ENCODE measurements at places on chromosomes 6 and 20.

GRCh38 chr20:3093861-3094361, 9.4 kb upstream of the AVP start:
- DNase-seq = no peak

DNA sequence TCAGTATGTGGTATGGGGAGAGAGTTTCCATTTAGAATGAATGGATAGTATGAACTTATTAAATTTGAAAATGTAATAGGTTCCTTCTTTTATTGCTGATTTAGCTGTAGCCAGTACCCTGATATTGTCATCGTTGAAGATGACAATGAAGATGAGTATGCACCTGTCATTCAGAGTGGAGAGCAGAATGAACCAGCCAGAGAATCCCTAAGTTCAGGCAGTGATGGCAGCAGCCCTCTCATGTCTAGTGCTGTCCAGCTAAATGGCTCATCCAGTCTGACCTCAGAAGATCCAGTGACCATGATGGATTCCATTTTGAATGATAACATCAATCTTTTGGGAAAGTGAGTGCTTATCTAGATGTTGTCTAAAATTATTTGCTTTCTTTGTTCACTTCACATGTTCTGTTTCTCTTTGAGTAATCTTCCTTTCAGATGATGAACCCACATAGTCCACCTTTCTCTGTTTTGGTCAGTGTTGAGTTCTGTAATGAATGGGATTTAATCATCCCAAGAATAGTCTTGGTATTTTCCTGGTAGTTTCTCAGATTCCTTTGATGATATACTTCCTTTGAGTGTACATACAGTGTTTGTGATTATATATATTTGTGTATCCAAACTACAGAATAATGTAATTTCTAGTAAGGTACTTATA, 23.3 kb downstream of the HSF2 start:
- DNase-seq = no peak

- DNase-seq = no peak
Measured at GRCh38 chr6:73586416-73586974, 65.7 kb upstream of the EEF1A1 start.

GRCh38 chr6:154206141-154206540, 150.5 kb downstream of the IPCEF1 start:
- DNase-seq = no peak

GRCh38 chr6:151514000-151514730, 20.3 kb downstream of the CCDC170 start:
- no peak for DNase-seq

DNA sequence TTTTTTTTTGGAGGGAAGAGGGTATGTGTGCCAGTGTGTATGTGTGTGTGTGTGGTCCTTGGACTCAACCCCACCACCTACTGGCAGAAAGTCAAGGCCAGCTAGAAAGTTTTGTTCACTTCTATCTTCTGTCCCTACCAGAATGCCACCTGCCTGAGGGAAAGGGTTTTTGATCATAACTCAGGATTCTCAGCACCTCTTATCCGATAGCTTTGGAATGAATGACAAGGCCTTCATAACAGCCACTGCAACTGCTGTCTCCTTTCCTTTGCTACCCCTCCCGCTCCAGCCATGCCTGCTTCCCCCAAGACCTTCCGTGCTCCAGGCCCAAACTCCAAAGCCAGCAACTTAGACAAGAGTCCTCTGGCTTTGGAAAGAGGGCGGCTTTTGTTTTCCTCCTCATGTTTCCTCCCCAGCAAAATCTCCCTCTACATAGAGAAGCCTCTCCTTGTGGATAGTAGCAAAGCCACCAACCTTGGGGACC, 18.7 kb downstream of the BTN3A1 start:
- DNase-seq = no peak

DNA sequence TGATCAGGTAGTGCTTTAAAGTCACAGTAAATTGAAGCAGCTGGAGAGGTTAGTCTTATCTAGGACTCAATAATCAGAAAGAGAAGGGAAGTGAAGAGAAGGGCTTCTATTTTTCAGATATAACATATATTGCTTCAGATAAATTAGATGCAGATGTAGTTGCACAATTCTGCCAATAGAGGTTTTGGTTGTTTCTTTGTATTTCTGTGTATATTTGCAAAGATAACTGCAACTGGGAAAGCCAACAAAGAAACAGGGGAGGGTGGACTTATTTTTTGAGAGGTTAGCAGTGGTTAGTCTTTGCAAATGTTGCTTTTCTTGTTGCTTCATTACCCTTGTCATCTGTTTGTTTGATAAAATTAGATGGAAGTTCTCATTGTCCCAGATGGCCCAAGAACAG, 106.6 kb downstream of the ADGRG6 start:
- no peak for DNase-seq

DNA sequence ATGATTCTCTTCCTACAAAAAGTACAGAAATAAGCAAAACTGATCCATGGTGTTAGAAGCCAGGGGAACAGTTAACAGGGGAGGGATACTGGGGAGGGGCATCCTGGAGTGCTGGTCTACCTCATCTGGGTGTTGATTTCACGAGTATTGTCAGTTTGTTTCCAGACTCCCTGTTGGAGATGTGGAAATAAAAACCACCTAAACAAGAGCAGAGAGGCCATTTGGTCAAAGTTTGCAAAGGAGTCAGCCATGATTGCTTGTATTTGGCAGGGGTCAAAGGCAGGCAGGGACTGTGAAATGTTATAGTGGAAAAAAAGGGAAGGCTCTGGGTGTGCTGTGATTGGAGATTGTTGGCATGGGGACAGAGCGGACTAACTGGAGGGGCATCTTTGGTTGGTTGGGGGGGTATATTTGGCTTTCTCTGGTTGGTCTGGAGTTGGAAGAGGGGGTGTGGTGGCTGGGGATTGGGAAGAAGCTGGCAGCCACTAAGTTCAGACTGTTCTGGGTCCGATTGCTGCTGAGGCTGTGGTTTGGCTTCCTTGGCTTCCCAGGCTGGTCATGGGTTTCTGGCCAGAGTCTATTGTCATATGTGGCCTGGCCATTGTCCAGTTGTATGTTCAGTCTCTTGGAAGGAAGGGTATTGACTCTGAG, 14.9 kb upstream of the PANK2 start:
- no peak for DNase-seq

DNA sequence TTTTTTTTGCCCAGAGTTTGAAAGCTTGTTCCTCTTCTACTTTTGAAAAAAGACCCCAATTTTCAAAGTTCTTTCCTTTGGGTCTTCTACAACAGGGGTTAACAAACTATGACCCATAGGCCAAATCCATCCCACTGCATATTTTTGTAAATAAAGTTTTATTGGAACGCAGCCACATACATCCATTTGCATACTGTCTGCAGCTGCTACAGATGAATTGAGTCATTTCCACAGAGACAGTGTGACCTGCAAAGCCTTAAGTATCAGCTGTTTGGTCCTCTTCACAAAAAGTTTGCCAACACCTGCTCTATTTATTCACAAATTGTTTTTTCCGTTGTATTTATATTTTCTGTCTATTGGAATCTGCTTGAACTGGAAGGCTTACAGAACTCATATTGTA, 189.2 kb downstream of the TBC1D7 start:
- DNase-seq = no peak

GRCh38 chr6:54846243-54846856, at the start of gene FAM83B:
TSS of gene FAM83B (plus strand) at chr6:54846771. CDS start at chr6:54870247, 23,476 bp downstream.
- no peak for DNase-seq

DNA sequence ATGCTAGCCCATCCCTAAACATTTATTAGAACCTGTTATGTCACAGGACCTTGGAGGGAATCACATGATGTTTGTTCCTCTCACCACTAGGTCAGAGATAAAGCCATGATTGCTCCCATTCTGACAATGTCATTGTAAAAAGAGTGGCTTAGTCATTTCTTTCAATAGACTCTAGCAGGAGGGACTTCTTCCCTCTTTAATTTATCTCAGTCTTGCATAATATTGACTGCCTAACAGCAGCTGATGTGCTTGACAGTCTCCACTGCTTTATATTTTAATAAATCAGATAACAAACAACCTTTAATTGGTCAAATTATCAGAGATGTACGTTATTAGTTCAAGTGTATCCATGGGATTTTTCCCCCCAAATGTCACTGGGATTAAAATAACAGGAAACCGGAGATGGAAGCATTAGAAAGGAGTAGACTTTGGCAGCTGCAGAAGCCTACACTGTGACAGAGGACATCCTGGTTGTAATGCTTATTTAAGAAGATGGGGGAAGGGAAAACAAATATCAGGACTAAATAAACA, 39.6 kb downstream of the LAMA4 start:
- no peak for DNase-seq

GRCh38 chr20:19737025-19737424, 21.0 kb upstream of the RIN2 start:
- no peak for DNase-seq

DNA sequence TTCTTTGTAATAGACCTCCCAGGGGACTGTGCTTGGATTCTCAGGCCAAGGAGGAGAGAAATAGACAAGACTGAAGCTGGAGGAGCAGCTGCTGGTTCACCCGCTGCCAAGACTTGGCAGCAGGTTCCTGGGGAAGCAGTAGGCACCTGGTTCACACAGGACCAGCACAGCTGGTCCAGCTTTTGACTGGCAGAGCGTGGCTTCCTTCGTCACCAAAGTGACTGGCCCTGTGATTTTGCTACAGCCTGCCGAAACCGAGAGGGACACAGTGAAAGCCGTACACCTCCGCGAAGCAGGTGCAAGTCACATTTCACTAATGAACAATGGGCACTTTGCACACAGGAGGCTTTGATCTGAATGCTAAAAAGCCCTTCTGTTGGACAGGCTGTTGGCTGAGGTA, 199.0 kb downstream of the RNF144B start:
- DNase-seq = no peak

GRCh38 chr20:25584905-25585704, at the start of gene NINL:
TSS of gene NINL (minus strand) at chr20:25585531. CDS start at chr20:25526587, 58,944 bp downstream.
- no peak for DNase-seq

DNA sequence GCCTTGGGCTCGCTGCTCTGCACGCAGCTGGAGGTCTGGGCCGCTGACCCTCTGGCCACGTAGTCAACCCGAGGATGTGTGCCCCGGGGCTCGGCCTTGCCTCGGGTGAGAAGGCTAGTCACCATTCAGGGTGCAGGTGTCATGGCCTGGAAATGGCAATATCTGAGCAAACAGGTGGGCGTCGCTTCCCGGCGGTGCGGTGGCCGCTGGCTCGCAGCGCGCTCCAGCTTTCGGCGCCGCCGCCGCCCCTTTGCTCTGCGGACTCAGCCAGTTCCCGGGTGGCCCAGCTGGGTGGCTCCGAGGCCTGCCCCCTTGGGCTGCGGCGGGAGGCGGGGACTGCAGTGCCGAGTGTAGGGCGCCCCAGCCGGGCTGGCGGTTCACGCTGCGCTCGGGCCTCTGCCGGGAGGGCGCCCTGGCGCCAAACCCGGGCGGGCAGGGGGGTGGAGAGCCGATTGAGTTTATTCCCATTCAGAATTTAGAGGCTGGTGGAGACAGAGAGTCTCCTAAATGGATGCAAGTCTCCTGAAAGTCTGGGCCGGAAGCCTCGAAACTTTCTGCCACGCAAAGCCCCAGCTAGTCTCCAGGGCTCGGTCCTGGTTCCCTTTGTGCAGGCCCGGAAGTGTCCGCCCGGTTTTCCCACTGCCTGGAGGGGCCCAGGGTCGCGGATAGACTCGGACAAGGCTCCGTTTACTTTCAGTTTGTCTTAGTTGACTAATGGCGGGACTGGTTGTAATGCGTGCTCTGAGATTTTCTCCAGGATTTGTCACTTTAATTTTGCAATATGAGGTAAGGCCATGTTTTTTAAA, 11.3 kb upstream of the TFAP2A start:
- DNase-seq = no peak

DNA sequence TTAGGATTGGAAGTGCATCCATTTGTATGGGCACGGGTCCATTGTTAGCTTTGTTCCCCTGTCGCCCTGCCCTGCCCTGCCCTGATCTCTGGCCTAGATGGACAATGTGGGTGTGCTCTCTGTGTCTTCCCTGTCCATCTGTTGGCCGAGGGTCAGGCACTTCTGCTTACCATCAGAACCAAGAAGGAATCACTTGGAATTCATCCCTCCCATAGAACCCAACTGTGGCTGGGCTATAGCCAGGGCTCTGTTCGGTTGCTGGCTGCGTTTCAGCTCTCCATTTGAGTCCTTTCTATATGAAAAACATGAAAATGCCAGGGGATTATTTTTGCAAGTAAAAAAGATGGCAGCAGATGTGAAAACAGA, 26.6 kb upstream of the TULP4 start:
- DNase-seq = no peak

- DNase-seq = no peak
Measured at GRCh38 chr20:8471465-8471864, 339.4 kb downstream of the PLCB1 start.

GRCh38 chr20:57001126-57001767, 265.2 kb downstream of the BMP7 start:
- DNase-seq = no peak

DNA sequence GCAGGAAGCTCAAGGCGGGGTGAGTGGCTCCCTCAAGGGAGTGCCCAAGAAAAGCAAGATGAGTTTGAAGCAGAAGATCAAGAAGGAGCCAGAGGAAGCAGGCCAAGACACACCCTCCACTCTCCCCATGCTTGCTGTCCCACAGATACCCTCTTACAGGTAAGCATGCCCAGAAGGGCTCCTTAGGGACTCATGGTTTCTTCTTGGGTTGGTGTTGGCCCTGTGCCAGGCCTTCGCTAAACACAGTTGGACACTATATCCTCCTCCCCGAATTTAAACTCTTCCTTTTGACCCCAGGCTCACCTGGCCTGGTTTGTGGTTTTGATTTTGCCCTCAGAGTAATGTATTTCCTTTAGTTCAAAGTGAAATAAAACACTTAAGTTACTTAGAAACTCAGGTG, 5.1 kb downstream of the BRPF3 start:
- no peak for DNase-seq

DNA sequence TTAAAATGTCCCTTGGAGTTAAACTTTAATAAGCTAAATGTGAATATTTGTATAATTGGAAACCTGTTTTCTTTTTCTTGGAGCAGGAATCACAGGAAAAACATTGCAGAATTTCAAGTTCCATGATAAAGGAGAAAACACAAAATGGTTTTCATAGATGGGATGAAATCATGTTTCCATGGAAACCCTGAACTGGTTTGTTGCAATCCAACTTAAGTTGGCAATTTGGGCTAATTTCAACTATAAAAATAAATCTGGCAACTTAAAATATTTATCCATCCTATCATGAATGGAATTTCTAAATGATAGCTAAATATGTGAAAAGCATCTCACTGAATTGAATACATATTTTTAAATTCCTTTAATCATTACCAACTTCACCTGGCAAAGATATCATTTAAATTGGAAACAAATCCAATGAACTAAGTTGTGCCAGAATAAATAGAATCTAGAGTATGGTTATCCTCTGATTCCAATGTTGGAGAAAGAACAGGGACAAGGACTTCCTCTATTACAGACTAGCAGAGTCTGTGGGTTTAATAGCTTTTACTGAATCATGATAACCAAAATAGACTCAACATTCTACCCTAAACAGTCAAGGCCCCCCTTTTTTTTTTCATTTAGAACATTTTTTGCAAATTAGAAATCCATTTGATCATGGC, 33.2 kb downstream of the COL21A1 start:
- no peak for DNase-seq

GRCh38 chr20:32623667-32624157, 38.6 kb upstream of the NOL4L start:
- no peak for DNase-seq
